Peyer's patch (tissue), 4 donors: ENCODE measurements at places on chromosomes 6 and 20.
A peak's percentile ranks its signal among the peaks of the same experiment; 100 is the strongest.

DNA sequence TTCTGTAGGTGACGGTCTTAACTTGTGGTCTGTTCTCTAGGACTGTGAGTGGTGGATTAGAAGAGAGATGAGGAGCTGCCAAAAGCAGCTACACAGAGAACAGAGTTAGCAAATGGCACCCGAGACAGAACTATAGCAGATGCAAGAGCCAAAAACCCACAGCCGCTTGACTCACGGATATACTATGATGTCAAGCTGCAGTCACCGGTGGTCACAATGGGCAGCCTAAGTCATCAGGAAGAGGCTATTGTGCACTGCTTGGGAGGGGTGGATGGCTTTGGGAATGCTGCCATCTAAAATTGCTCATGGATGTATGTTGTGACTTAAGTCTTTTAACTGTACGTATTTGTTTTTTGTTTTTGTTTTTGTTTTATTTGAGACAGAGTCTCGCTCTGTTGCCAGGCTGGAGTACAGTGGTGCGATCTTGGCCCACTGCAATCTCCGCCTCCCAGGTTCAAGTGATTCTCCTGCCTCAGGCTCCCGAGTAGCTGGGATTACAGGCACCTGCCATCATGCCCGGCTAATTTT, at the start of gene GTSF1L:
TSS of gene GTSF1L (minus strand) at position 192 of the 528 bp plus-strand sequence. CDS start 308 bp downstream, outside the sequence.
- H3K36me3 ChIP-seq: no peaks in the 10 kb centered on the region
- no peak within 1 kb of the TSS for H3K4me3 ChIP-seq
- H3K27ac ChIP-seq: no peak within 1 kb of the TSS
- no peaks in the 10 kb centered on the region for H3K4me1 ChIP-seq

GRCh38 chr6:170208182-170208601, 82.7 kb downstream of the DLL1 start:
- no peaks in the 10 kb centered on the region for H3K27me3 ChIP-seq
- H3K4me3 ChIP-seq: no peak overlapping the region

GRCh38 chr6:87979737-87980136, 67.9 kb upstream of the SPACA1 start:
- no peaks in the 10 kb centered on the region for H3K27me3 ChIP-seq
- no peak overlapping the region for H3K27ac ChIP-seq
- DNase-seq: no peak
- H3K4me1 ChIP-seq: no peaks in the 10 kb centered on the region
- H3K36me3 ChIP-seq: no peaks in the 10 kb centered on the region
- H3K4me3 ChIP-seq: no peak overlapping the region

DNA sequence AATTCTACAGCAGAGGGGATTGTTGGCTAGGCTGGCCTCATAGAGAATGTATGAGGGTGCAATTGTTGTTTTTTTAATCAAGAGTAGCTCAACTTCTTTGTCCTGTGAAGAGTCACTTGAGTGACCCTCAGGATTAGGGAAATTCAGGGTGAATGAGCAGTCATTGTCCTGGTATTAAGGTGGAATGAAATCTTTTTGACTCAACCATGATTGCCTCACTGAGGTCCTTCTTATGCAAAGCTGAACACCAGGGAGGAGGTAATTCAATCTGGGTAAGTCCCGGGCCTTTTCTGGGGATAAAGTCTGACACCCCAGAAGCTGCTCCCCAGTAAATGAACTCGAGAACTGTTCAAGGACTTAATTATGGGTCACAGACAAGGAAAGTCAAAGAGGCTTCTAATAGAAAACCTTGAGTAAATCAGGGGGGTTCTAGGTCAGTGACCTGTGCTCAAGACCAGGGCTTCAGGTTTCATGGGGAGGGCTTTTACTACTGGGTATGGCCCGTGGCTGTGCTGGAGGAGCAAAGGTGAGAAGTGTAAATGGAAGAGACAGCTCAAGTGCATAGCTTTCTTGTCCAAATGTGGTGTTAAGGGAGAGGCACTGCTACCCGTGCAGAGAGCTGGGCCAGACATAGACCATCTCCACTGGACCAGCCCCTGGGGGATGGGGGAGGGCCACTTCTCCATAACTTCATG, 25.3 kb upstream of the ZBTB24 start:
- no peaks in the 10 kb centered on the region for H3K36me3 ChIP-seq
- H3K27me3 ChIP-seq: no peaks in the 10 kb centered on the region
- no peaks in the 10 kb centered on the region for H3K4me1 ChIP-seq
- no peak overlapping the region for H3K4me3 ChIP-seq
- H3K27ac ChIP-seq: no peak overlapping the region

DNA sequence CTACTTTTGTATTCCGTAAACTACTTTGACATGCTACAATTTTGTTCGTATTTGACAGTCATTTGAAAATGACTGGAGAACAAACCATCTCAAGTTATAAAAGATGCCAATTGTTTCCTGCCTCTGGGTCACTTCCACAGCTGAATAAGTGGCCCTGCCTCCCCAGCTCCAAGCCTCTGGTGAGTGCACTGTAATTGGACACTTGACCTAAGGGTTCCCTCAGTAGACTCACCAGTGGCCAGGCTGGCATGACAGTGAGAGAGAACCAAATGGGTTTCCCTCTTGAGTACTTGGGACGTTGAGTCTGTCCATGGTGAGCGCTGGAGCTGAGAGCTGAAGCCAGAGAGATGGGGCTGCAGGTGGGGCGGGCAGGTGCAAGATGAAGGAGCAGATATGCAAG, 57.1 kb downstream of the SLC35D3 start:
- H3K4me3 ChIP-seq: no peak overlapping the region
- no peaks in the 10 kb centered on the region for H3K27me3 ChIP-seq

GRCh38 chr6:36563928-36564284, 16.6 kb upstream of the STK38 start:
- H3K4me3 ChIP-seq: no peak overlapping the region
- no peaks in the 10 kb centered on the region for H3K36me3 ChIP-seq
- H3K27ac ChIP-seq: no peak overlapping the region
- no peaks in the 10 kb centered on the region for H3K27me3 ChIP-seq

- H3K27me3 ChIP-seq: no peaks in the 10 kb centered on the region
- peak; percentile 46 for DNase-seq
- H3K4me3 ChIP-seq: no peak overlapping the region
Observed at GRCh38 chr6:168101590-168102314, 22.7 kb upstream of the FRMD1 start.

DNA sequence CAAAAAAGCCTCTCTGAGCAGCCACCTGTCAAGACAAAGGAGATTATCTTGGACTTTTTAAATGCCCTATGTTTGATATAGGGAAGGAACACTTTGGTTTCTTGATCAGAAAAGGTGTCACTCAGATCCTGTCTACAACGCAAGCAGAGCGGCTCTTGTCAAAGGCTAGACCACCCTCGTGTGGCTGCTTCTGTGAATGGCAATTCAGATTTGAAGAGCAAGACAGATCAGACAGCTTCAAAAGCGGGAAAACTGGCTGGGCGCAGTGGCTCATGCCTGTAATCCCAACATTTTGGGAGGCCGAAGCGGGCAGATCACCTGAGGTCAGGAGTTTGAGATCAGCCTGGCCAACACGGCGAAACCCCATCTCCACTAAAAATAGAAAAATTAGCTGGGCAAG, 10.1 kb upstream of the NXT1 start:
- no peaks in the 10 kb centered on the region for H3K4me1 ChIP-seq
- DNase-seq: no peak
- H3K36me3 ChIP-seq: no peaks in the 10 kb centered on the region
- no peaks in the 10 kb centered on the region for H3K27me3 ChIP-seq
- no peak overlapping the region for H3K27ac ChIP-seq

GRCh38 chr20:57223648-57224489, 42.6 kb downstream of the BMP7 start:
- no peaks in the 10 kb centered on the region for H3K36me3 ChIP-seq
- no peak for DNase-seq
- peak overlapping the region; percentile 35 for H3K27ac ChIP-seq
- no peak overlapping the region for H3K4me3 ChIP-seq
- H3K27me3 ChIP-seq: no peaks in the 10 kb centered on the region

DNA sequence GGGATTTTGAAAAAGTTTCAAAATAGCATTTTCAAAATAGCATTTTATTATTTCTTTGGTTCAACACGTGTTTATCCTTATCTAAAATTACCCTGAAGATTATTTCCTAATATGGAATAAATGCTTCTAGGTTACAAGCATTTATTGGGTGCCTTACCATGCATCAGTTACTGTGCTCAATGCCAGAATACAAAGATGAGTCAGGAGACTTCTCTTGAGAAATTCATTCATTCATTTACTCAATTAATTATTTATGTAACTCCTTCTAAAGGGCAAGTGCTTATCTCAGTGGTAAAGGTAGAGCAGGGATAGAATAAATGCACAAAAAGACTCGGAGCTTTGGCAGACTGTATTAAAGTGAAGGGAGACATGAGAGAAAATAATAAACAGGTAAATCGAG, 150.1 kb upstream of the PDE7B start:
- no peak for DNase-seq
- no peaks in the 10 kb centered on the region for H3K27me3 ChIP-seq
- H3K36me3 ChIP-seq: no peaks in the 10 kb centered on the region
- H3K27ac ChIP-seq: no peak overlapping the region
- H3K4me3 ChIP-seq: no peak overlapping the region
- H3K4me1 ChIP-seq: no peaks in the 10 kb centered on the region

- H3K4me1 ChIP-seq: no peaks in the 10 kb centered on the region
- no peak overlapping the region for H3K4me3 ChIP-seq
- no peak for DNase-seq
- H3K27ac ChIP-seq: no peak overlapping the region
Observed at GRCh38 chr20:38125157-38126056, 39.7 kb downstream of the TGM2 start.

DNA sequence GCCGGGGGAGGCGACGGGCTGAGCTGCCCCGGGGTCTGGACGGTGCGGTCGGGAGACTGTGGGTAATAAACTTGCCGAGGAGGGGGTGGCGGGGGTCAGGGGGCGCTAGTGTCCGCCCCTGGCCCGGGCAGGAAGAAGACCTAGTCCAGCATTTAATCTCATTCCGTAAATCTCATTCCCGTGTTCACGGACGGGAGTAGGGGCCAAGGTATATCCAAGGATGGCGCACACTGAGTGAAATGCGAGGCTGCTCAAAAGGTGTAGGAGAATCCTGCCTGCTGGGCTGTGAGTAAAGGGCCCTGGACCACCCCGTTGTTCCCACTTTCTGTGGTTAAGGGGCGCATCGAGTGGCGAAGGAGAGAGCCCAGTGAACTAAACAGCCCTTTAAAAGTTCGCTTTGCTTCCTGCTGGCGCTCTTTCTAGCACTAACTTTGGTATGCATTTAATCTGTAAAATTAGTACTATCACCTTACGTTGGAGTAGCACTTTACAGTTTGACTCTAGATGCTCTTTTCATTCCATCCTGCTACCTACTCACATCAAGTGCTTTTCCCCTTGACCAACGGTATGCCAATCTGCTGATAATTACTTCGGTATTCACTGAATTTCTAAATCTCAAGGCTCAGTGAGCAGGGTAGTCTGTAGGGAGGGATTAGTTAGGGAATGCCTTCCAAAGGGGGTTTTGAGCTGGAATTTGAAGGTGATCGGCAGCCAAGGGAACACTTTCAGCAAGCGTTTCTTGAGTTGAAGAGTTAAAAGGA, 730 bp downstream of the PARD6B start:
- peak overlapping the region; percentile 98 for H3K4me3 ChIP-seq
- DNase-seq: no peak
- peaks cover 13% of the 10 kb centered on the region for H3K4me1 ChIP-seq
- no peaks in the 10 kb centered on the region for H3K36me3 ChIP-seq
- H3K27me3 ChIP-seq: no peaks in the 10 kb centered on the region
- peak overlapping the region; percentile 88 for H3K27ac ChIP-seq

DNA sequence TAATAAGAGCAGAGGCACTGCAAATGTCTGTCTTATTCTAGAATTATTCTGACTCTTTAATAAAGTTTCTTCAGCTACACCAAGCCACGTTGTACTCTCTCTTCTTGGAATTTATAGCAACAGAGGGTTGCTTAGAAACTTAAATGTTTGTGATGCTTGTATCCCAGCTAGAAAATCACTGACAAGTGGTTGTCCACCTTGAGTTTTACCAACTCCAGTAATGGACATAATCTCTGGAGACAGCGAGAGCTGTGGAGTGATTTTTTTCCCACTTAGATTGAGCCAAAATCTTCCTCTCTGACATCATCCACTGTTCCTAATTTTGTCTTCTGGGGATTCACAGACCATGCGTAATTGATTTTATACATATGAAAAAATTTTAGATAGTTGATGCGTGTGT, 8.0 kb downstream of the ECT2L start:
- H3K27ac ChIP-seq: no peak overlapping the region
- H3K4me1 ChIP-seq: no peaks in the 10 kb centered on the region
- H3K36me3 ChIP-seq: no peaks in the 10 kb centered on the region
- no peaks in the 10 kb centered on the region for H3K27me3 ChIP-seq
- H3K4me3 ChIP-seq: no peak overlapping the region

GRCh38 chr20:58715801-58716475, 23.3 kb downstream of the NPEPL1 start:
- no peaks in the 10 kb centered on the region for H3K4me1 ChIP-seq
- H3K4me3 ChIP-seq: no peak overlapping the region
- DNase-seq: no peak
- no peak overlapping the region for H3K27ac ChIP-seq
- H3K27me3 ChIP-seq: no peaks in the 10 kb centered on the region
- no peaks in the 10 kb centered on the region for H3K36me3 ChIP-seq

- DNase-seq: no peak
- no peaks in the 10 kb centered on the region for H3K36me3 ChIP-seq
- no peaks in the 10 kb centered on the region for H3K4me1 ChIP-seq
- no peak overlapping the region for H3K27ac ChIP-seq
Observed at GRCh38 chr6:68427630-68428029, 207.5 kb upstream of the ADGRB3 start.

DNA sequence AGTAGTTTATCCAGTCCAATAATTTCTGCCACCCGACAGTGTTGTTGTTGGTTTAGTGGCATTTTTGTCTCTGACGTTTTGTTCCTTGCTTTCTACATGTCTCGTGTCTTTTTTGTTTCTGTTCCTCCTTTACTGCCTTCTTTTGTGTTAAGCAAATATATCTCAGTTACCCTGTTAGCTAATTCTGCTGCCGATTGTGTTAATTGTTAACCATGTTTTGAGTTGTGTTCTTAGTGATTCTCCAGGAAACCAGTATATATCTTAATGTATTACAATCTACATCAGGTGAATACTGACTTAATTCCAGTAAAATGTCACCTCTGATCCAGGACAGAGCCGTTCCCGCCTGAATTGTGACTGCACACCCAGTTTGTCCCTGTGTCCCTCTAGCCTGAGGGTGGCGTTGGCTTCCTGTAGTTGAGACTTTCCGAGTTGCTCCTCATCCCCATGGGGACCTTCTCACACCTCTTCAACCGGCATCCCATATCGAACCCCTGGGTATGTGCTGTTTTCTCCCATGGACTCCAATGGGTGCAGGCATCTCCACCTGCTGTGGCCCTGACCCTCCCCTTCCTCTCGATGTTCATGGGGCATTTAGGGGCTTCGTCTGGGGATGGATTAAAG, 35.8 kb upstream of the BHLHE23 start:
- no peaks in the 10 kb centered on the region for H3K36me3 ChIP-seq
- H3K27ac ChIP-seq: no peak overlapping the region
- no peaks in the 10 kb centered on the region for H3K4me1 ChIP-seq

GRCh38 chr6:130617658-130618057, 209.5 kb upstream of the SMLR1 start:
- no peak for DNase-seq
- H3K27me3 ChIP-seq: no peaks in the 10 kb centered on the region
- no peak overlapping the region for H3K4me3 ChIP-seq
- H3K36me3 ChIP-seq: no peaks in the 10 kb centered on the region
- H3K27ac ChIP-seq: no peak overlapping the region
